A549 treated with CpdA at 1 μM for 4 hours (cell line): ENCODE measurements at places on chromosomes 11 and 22. TPM values are rescaled to one million over a fixed set of nuclear protein-coding genes. Genes with fewer than 3 reads are reported as not detected.

Gene CPT1B
- 10.5 to 15.7 TPM (median 13.6 TPM) in 5 replicates for total RNA-seq

Gene UCP2
- total RNA-seq, result 60.1 to 93.0 TPM (median 67.0 TPM) in 5 replicates

Gene CLMP
- total RNA-seq, result 22.8 to 35.9 TPM (median 31.0 TPM) in 5 replicates

Gene OR5B21
- total RNA-seq, result not detected in 5 replicates

Gene PTPRCAP
- total RNA-seq, result 0.20 to 0.50 TPM (median 0.36 TPM) in 4 of 5 replicates, not detected in the other

Gene SLC25A17
- 22.2 to 25.0 TPM (median 23.0 TPM) in 5 replicates for total RNA-seq

Gene MAJIN
- 0.10 TPM in 1 of 5 replicates, not detected in the others for total RNA-seq

Gene SUSD2
- total RNA-seq, result 49.2 to 65.0 TPM (median 59.3 TPM) in 5 replicates

Gene UBQLN3
- total RNA-seq, result not detected in 5 replicates

Gene EEF1G
- total RNA-seq, result 1,810 to 2,054 TPM (median 1,998 TPM) in 5 replicates

Gene MUC15
- not detected in 5 replicates for total RNA-seq

Gene CHST1
- total RNA-seq, result 1.0 to 1.5 TPM (median 1.2 TPM) in 5 replicates

Gene OR4D5
- not detected in 5 replicates for total RNA-seq

Gene CSNK2A3
- 1.4 to 1.8 TPM (median 1.5 TPM) in 5 replicates for total RNA-seq

Gene PDE3B
- total RNA-seq, result 2.0 to 2.5 TPM (median 2.4 TPM) in 5 replicates

Gene ASCL2
- 0.03 to 0.07 TPM in 2 of 5 replicates, not detected in the others for total RNA-seq

Gene PTPN5
- total RNA-seq, result 0.02 TPM in 1 of 5 replicates, not detected in the others

Gene THY1
- total RNA-seq, result 8.3 to 18.2 TPM (median 12.7 TPM) in 5 replicates

Gene TNNI2
- total RNA-seq, result 0.21 TPM in 1 of 5 replicates, not detected in the others

Gene SLC5A4
- not detected in 5 replicates for total RNA-seq

Gene LRRC4C
- not detected in 5 replicates for total RNA-seq

Gene GLYATL2
- not detected in 5 replicates for total RNA-seq
